ENCODE measurements at places on chromosomes 1 and 21.
A peak's percentile ranks its signal among the peaks of the same experiment; 100 is the strongest.

DNA sequence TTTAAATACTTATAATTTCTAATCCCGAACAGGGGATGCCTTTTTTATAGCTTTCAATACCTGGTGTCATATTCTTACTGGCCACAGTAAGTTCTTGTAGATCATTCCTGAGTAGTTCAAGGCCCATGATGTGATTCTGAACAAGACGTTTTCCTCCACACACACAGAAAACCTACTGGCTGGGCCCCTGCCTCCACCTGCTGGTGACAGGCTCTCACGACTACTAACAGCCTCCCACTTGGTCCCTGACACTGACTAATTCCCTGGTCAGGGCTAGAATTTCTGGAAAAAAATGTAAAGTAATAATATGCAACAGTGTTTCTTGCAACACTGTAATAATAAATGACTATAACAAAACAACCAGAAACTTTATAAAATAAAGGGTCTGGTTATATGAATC, 50.4 kb upstream of the RIPK4 start:
- DNase-seq, result peak; percentile 68

DNA sequence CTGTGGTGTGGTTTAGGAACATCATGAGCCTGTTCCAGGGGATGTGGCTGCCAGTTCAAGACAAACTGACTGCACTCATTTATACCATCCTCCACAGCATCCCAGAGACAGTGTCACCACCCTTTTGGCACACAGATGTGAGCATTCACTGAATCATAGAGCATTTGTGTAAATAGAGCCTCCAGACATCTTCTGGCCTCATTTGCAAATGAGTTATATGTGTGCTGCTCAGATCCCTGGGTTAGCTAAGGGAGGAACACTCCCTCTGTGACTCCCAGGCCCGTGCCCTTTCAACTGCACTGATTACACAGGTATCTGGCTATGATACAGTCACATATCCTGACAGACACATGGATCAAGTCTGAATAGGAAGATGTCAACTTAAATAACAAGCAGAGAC, 351.5 kb upstream of the PLD5 start:
- no peak for DNase-seq

- DNase-seq, result peak; percentile 2
Measured at GRCh38 chr1:62194651-62195544, at the start of gene L1TD1. Gene L1TD1 (plus strand): TSS chr1:62194849. CDS start chr1:62206629, 11,780 bp downstream.

GRCh38 chr21:16709866-16710550, 802.8 kb upstream of the CXADR start:
- peak; percentile 42 for DNase-seq

DNA sequence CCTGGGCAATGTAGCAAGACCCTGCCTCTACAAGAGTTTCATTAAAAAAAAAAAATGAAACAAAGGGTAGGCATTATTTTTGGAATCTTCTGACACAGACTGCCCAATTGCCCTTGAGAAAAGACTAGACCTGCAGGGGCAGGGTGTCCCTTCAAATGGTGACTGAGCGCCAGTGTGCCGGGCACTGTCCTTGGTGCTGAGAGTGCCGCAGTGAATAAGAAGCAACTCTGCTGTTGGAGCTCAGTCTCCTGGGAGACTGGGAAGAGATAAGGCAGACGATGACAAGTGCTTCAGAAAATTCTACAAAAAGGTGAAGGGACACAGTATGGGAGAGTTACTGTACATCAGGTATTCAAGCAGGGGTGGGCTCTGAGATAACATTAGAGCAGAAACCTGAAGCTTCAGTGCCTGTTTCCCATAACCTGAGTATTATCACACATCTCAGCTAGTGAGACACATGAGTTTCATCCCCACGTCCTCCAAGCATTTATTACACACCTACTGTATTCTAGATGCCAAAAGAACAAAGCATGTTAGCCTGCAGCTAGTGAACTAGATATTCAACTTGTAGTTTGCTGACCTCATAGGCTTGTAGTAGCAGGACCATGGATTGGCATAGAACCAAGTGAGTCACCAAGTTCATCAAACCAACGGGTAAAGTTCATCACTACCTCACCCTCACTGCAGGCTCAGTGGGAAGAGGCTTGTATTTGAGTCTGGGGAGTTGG, 18.4 kb upstream of the RPL11 start:
- peak; percentile 62 for DNase-seq

DNA sequence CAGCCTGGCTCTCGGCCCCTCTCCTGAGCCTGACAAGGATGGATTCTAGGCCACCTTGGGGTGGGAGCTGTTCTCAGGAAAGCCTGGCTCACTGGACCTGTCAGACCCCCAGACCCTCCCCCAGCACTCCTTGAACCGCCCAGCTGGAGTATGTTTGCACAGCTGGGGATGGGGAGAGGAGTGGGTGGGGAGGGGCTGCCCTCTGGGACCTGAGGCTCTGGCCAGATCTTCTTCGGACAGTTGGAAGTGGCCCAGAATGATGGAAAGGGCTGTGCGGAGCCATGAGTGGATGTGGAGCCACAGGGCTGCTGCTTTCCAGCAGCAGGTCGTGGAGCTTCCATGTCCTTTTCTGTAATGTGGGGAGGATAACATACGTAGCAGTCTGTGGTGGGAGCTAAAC, 43.0 kb upstream of the TRABD2B start:
- no peak for DNase-seq

DNA sequence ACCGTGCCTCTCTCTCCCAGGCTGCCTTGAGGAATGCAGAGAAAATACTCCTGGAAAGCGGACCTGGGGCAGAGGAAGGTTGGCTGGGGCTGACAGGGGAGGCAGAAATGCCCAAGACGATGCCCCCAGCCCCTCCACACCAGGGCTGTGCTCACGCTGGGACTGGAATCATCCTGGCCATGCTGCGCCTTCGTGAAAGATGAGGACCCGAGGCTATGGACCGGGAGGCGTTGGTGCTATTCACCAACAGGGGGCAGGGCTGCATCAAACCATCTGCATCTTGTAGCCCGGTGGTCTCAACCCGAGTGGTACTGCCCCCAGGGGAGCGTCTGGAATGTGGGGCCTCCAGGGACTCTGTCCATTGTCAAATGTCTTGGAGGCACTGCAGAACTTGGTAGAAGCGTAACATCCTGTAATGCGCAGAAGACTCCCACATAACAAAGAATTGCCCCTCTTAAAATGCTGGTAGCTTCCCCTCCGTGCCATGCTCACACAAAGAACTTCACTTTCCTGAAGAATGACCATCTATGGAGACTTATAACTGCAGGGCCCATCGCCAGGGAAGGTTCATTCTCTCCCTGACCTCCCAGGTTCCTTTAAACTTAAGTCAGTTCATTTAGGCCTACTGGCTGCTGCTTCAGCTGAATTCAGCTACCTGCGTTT, 251.2 kb downstream of the RRAGC start:
- peak; percentile 50 for DNase-seq

DNA sequence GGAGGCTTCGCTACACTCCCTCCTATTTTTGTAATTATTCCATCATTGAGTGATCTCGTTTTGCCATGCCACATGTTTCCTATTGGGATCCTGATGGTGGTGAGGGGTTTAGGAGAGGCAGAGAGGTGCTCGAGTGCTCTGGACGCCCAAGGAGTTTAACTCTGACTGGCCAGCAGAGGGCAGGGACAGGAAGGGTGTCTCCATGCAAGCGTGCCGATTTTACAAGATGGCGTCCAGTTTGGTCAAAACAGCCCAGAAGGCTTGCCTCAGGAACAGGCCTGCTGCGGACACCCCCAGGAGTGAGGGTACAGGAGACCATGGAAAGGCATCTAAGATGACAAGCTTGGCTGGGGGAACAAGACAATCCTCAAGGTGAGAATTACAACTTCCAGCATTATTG, 33.8 kb upstream of the KCNE2 start:
- DNase-seq, result no peak

DNA sequence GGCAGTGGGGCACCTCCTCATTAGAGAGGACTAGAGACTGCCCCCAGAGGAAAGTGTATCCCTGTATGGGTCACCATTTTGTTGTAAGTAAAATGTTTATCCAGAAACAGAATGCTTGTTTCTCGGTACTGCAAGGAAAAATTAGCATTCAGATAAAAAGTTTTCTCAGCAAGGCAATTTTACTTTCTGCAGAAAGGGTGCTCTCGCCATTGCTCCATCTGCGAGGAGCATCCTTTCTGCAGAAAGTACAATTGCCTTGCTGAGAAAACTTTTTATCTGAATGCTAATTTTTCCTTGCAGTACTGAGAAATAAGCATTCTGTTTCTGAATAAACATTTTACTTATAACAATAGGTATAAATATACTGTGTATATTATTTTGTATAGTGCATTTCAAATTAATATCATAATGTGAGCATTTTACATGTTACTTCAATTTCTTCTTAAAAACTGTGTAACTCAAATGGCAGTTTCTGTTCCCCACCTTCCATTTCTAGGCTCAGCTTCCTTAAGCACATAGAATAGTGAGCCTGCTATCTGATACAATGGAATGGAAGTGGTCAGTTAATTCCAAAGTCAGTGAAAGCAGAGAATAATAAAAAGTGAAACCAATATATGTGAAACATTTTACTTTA, 76.5 kb upstream of the DESI2 start:
- no peak for DNase-seq

DNA sequence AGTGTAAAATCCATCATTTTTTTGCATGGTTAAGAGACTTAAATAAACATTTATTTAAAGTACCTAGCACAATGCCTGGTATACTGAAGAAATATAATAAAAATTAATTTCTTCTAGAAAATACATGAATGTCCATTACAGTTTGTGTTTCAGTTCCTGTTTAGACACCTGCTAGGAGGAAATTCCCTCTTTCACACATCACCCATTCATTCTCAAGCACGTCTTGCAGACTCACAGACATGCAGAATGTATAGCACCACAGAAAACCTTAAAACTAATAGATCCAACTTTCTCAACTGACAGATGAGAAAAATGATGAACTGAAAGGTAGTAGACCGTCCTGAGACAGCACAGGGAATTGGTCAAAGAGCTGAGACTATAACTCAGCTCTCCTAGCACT, 172.2 kb upstream of the C8B start:
- DNase-seq, result no peak

GRCh38 chr1:31936981-31937299, 1.2 kb downstream of the PTP4A2 start:
- no peak for DNase-seq

- DNase-seq, result peak; percentile 61
Measured at GRCh38 chr1:54153535-54154439, 987 bp upstream of the CDCP2 start.

DNA sequence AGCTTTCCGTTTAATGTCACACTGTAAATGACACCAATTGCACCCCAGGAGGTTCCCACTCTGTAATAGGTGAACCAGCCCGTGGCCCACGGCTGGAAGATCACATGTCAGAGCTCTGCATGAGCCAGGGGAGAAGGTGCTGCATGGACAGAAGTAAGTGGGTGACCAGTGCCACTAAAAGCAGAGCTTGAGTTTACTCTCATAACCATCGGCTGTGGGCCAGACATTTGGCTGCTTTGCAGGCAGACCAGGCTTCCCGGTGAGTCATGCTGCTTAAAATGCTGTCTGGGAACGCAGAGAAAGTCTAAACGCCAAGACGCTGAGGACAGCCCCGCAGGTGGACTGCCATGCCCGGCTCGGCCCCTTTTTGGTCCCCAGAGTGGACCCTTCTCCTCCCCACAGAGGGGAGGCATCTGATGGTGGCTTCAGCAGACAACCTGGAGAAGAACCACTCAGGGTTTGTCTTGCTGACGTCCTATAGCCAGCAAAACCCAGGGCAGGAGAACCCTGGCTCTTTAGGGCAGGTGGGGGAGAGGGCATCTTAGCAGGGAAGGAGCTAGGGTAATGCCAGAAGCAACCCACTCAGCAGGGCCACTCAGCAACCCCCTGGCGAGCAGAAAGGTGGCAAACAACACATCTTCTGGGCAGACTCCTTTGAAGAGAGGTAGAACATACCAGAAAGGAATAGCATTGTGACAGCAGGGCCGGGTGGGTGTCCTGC, 7.3 kb downstream of the KIAA2013 start:
- DNase-seq, result peak; percentile 79

DNA sequence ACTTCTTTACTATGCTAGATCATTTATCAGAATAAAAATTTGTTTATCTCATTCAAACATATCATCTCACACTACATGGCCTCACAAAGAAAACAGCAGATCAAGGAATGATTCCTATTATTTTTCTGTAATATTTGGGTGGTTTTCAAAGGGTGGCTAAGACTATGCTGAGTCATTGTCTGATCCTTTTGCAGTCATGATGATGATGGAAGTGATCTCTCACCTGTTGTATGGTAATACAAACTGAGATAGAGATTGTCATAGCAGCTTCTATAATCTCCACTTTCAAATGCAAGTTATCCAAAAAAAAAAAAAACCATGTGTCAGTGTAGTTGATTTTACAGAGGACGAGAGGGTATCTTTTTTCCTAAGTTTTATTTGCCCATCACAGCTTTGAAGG, 37.2 kb upstream of the GBP5 start:
- no peak for DNase-seq

DNA sequence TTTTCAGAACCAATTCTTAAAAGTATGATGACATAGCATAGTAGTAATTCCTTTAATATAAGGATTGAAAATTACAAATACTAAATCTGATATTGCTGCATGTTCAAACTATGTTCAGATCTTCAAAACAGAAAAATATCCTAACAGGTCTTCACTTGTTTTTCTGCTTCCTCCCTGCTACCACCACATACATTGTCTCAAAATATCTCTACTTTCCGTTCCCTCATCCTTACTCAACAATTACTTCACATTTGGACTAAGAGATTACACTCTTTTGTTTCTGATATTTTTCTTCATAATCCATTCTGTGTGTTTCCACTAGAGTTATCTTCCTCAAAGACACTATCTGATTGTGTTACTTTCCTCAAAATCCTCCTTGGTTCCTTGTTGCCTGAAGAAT, 125.1 kb downstream of the NEK7 start:
- DNase-seq, result no peak

- DNase-seq, result peak; percentile 72
Measured at GRCh38 chr1:76950306-76950705, 83.0 kb downstream of the ST6GALNAC5 start.

DNA sequence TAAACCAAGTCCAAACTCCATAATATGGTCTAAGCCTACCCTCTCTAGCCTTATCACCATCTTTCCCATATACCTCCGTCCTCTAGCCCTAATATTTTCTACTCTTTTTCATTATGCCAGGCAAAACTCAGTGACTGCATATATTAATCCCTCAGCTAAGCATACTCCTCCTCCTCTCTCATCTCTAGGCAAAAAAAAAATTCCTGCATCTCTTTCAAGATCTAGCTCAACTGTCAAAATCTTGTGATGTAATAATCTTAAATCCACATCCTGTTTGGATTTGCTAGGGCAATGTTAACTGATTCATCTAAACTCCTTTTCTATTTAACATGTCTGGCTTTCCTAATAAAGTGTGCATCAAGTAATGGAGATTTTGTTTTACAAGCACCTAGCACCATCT, 20.4 kb downstream of the PRPF38A start:
- DNase-seq, result peak; percentile 3

GRCh38 chr1:18557621-18558465, 72.8 kb upstream of the PAX7 start:
- no peak for DNase-seq

GRCh38 chr1:46749404-46749803, 30.5 kb upstream of the EFCAB14 start:
- DNase-seq, result no peak

Measured in fibroblast of skin of back (primary cell).